ENCODE measurements at places on chromosomes 7 and 10.

GRCh38 chr10:66006411-66006810 is 919.4 kb upstream of the LRRTM3 start:
- DNase-seq: no peak

- DNase-seq: no peak
These were observed 102.4 kb downstream of the LRRC4 start for GRCh38 chr7:127928852-127929251.

DNA sequence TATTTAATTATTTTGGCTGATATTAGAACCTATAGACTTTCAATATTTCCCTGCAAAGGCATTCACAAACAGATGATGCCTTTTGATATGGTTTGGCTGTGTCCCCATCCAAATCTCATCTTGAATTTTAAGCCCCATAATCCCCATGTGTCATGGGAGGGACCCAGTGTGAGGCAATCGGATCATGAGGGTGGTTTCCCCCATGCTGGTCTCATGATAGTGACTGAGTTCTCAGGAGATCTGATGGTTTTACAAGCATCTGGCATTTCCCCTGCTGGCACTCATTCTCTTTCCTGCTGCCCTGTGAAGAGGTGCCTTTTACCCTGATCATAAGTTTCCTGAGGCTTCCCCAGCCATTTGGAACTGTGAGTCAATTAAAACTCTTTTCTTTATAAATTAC is 9.3 kb upstream of the PNLIPRP3 start:
- DNase-seq: no peak

DNA sequence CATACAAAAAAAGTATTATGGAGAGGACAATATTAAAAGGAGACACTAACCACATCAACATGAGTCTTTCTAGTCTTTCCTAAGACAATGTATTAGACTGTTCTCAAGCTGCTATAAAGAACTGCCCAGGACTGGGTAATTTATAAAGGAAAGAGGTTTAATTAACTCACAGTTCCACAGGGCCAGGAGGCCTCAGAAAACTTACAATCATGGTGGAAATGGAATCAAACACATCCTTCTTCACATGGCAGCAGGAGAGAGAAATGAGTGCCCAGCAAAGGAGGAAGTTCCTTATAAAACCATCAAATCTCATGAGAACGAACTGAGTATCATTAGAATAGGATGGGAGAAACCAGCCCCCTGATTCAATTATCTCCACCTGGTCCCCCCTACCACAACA is 25.7 kb downstream of the CACNA2D1 start:
- DNase-seq: no peak

DNA sequence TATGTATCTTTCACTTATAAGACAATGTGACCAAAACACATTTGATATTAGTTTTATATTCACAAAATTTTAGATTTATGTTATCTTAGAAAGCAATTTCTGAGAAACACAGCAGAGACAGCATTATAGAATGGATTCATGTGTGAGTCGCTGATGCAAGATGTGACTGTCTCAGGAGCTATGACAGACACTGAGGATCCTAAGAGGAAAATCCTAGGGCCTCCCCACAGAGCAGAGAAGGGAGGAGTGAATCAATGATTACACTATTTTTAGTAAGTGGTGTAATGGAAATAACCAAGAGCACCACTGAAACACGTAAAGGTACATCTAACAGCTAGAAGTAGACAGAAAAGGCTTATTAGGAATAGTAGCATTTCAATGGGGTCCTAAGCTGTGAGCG is 204.0 kb upstream of the PTN start:
- DNase-seq: no peak

- DNase-seq: no peak
These were observed 165.5 kb downstream of the CPED1 start for GRCh38 chr7:121153995-121154394.

DNA sequence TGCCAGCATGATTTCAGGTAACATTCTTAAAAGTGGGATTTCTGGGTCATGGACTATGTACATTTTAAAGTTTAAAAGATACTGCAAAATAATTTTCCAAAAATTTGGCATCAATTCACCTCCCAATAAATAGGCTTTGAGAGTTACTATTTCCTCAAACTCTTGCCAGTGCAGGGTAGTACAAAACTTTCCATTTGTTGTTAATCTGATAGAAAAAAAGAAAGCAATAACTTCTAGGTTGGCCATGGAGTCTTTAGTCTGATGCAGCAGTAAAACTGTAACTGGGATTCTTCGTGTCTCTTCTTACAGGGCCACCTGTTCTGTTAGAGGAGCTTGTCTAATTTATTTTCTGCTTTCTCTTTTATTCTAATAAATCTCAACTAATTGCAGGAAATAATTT is 241.1 kb downstream of the MAGI2 start:
- DNase-seq: no peak

GRCh38 chr7:129530795-129531391 is 28.6 kb downstream of the SMKR1 start:
- DNase-seq: no peak

DNA sequence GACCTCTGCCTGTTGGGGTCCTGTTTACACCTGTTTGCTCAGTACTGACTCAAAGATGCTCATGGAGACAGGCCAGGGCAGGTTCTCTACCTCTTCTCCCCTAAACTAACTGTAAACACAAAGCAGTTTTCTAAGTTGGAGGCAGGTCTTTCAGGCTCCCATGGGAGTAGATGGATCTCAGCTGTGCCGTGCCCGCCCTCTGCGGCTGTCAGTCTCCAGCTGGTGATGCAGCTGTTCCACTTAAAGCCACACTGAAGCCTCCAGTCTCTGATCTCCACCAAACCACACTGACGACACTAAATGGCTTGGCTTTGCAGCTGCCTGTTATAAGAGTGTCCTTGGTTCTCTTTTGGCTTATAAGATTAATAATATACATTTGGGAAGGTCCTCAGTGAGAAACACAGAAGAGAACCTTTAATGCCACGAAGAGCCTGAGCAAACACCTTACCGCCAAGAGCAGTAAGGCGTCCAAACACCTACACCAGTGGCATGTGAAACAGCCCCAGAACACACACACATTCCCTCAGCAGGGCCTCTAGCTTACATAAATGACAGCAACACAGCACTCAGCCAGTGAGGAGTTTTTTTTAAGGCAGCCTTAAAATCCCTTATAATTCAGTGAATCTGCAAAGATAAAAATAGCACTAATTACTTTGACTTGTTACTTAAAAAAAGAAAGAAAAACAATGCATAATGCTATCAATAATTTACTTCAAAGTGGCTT is 60.4 kb upstream of the KCNIP2 start:
- no peak for DNase-seq

DNA sequence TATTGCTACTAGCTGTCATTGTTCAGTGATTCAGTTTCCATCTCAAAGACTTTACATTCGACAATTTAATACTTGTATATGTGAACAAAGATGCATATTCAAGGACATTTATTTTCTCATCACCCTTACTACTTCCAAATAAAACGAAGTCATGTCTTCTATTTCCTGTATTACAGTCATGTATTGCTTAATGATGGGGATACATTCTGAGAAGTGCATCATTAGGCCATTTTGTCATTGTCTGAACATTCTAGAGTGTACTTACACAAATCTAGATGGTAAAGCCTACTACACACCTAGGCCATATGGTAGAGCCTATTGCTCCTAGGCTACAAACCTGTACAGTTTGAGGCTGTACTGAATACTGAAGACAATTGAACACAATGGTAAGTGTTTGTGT is 6.5 kb downstream of the C10orf95 start:
- no peak for DNase-seq

DNA sequence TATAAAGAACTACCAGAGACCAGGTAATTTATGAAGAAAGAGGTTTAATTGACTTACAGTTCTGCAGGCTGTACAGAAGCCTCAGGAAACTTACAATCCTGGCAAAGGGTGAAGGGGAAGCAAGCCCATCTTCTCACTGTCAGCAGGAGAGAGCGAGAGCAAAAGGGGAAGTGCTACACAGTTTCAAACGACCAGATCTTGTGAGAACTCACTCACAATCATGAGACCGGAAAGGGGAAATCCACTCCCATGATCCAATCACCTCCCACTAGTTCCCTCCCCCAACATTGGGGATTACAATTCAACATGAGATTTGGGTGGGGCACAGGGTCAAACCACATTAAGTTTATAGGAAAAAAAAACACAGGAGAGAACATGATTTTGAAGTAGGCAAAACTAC is 222.1 kb upstream of the SHH start:
- no peak for DNase-seq

DNA sequence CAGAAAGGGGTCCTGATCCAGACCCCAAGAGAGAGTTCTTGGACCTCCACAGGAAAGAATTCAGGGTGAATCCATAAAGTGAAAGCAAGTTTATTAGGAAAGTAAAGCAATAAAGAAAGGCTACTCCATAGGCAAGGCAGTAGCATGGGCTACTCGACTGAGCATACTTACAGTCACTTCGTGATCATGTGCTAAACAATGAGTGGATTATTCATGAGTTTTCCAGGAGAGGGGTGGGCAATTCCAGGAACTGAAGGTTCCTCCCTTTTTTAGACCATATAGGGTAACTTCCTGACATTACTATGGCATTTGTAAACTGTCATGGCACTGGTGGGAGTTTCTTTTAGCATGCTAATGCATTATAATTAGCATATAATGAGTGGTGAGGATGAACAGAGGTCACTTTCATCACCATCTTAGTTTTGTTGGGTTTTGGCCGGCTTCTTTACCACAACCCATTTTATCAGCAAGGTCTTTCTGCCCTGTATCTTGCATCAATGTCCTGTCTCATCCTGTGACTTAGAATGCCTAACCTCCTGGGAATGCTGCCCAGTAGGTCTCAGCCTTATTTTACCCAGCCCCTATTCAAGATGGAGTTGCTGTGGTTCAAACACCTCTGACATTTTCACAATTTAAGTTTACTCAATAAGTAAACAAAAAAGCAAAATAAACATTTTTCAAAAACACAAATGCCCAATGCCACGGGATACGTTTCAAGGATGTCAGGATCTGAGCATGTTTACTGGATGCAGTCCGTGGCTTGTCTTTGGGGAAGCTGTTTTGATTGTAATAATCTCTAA is 37.0 kb downstream of the ALOX5 start:
- no peak for DNase-seq

DNA sequence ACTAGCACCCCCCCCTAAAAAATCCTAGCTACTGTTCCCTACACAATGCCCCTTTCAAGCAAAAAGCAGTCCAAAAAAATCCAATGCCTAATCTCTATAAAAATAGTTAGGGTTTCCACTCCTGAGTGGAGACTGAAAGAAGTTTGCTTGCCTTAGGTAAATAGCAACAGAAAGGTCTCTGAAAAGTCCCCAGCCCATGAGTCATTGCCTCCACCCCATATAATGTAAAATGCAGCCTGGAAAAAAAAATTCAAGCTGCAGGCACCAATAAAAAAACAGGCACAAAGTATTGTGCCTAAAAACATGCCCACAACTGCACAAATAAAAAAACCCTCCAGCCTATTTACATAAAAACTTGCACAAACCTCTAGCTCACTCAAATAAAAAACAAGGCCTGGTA is 47.5 kb downstream of the ZNF680 start:
- no peak for DNase-seq

DNA sequence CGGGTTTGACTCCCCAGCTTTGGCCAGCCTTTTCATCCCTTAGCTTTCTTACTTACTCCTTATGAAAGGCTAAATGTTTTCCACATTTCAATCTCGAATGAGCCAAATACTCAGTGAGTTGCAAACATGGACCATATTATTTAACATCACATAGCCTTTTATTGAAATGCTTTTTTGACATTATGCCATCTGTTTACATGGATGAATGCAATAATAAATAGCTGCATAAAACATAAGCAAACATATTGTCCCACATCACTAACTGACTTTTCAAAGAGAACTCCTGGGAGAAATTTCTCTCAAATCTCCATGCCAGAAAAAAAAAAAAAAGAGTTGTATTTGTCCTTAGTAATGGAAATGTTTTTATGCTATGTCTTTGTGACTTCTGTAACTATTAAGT is 134.9 kb downstream of the LSMEM1 start:
- DNase-seq: no peak

- DNase-seq: no peak
These were observed 18.9 kb downstream of the IFT22 start for GRCh38 chr7:101302641-101303101.

DNA sequence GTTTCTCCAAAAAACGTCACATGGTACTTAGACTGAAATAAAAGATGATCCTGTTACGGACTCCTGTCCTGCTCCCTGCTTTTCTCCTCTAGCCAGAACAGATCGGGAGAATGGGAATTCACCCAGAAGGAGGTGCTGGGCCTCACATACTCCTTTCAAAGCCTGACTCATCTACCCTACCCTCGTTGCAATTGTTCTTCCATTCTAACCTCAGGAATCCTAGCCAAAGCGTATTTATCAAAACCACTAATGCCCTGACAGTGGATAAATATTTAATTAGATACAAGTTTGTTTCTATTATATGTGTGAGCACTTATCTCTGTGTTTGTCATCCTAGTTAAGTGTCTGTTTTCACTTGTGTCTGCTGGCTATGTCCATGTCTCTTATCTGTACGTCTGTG is 21.7 kb downstream of the ZCWPW1 start:
- no peak for DNase-seq

DNA sequence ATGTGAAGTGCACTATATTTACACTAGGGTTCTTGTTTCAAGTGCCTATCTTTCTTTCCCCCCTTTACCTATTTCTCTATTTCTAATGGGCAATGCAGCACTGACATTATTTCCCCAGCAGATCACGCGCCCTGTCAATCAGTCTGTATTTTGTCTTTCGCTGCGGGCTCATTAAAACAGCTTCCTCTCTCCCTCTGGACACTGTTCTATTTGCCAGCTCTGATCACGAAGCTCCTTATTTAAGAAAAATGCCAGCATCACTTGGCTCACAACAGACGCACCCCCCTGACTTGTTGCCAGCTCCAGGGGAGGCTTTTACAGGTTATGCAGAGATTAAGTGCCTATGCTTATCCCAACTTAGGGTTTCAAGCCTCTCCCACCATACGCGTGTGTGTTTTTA is 78.5 kb downstream of the EBF3 start:
- DNase-seq: no peak

- DNase-seq: no peak
These were observed 295.5 kb downstream of the MDFIC start for GRCh38 chr7:115217373-115217772.

- no peak for DNase-seq
These were observed 44.8 kb upstream of the GRID1 start for GRCh38 chr10:86411281-86411841.

DNA sequence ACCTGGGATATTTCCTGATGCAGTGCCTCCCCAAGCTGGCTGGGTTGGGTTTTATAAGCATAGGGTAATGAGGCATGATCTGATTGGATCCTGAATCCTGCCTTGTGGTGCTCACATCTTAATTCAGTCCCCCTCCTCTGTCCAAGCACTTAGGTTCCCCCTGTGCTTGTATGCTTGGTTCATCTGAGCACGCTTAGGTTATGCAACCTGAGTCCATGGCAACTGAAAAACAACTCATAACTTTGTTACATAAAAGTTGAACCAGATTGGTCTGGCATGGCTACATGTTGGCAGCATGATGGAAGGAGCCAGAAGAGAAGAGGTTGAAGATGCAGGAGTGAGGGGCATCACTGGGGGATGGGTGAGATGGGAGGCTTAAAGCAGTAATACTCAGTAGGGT is 57.3 kb upstream of the OSBPL3 start:
- DNase-seq: no peak

DNA sequence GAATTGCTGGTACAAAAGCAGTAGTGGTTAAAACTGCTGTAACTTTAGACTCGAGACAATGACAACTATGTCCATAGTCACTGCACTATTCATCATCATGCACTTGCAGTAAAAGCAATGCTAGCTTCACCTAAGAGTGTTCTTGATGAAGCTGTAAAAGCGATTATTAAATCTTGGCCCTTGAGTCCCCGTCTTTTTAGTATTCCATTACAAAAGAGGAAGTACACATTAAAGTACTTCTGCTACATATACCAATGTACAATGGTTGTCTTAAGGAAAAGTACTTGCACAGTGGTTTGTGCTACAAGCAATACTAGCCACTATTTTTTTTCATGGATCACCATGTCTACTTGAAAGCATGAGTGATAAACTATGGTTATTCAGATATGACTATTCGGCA is 78.3 kb downstream of the ATAD1 start:
- DNase-seq: no peak

Measured in stimulated activated CD8-positive, alpha-beta memory T cell treated with anti-CD3 and anti-CD28 coated beads, Interleukin-2, amount 100 ng/mL, for 1 hour (primary cell).